Stimulated activated CD4-positive, alpha-beta T cell treated with anti-CD3 and anti-CD28 coated beads, Interleukin-15, amount 100 ng/mL, for 1 hour (primary cell): ENCODE measurements at places on chromosomes 3 and 15.
A peak's percentile ranks its signal among the peaks of the same experiment; 100 is the strongest.

DNA sequence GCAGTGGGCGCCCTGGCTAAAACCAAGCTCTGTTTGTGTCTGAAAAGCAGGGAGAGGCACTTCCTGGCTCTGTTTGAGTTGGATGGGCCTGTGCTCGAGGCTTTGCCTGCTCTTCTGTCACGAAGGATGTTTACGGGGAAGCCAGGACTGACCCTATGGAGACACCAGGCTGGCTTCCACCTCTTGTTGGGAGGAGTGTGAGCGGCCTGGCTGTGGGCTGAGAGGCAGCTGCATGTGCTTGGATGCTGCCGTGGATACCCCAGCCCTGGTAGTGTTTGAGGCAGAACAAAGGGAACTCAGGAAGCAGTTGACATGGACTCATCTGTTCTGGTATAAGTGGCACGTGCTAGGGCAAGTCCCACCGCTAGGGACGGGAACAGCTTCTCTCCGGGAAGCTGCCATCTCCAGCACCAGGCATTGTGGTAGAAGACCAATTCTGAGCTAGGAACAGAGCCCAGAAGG, 17.6 kb upstream of the SLC41A3 start:
- DNase-seq = no peak

- no peak for DNase-seq
Observed at GRCh38 chr15:31274496-31275330, 51.9 kb upstream of the KLF13 start.

- DNase-seq = no peak
Observed at GRCh38 chr3:16311960-16312451, 47.0 kb downstream of the OXNAD1 start.

DNA sequence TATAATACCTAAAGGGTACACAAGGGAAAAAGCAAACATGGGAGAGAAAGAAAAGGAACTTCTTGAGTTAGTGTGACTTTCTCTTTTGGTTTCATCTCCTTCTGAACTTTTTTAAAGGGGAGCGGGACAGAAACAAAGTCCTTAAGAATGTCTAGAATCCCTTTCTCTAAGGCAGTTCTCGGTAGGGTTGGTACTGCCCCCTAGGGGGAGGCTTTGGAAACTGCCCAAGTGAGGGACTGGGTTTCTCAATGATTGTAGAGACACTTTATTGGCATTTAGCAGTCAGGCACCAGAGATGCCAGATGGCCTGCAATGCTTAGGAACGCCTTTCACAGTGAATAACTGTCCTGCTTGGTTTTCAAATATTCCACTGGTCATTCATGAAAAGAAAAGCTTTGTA, 172.7 kb downstream of the WDR72 start:
- no peak for DNase-seq

GRCh38 chr3:52281981-52282801, 3.7 kb upstream of the WDR82 start:
- no peak for DNase-seq

GRCh38 chr3:152591515-152591914, 243.4 kb upstream of the P2RY1 start:
- DNase-seq = no peak

DNA sequence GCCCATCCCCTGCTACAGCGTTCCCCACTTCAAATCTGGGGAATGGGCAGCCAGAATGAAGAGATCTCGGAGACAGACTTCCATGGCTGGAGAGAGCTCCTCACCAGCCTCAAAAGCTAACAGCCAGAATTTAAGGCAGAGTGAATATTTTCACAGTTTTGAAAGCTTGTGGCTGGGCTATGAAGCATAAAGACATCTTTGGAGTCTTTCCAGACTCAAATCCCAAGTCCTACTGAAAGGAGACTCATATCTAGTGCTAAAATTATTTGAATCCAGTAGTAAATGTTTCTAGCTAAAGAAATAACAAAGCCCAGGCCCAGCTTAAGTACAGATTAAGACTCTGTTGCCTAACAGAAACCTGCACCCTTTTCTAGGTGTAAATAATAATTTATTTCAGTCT, 628.4 kb upstream of the ALCAM start:
- no peak for DNase-seq

- DNase-seq = no peak
Observed at GRCh38 chr3:30289324-30289723, 317.1 kb upstream of the TGFBR2 start.

DNA sequence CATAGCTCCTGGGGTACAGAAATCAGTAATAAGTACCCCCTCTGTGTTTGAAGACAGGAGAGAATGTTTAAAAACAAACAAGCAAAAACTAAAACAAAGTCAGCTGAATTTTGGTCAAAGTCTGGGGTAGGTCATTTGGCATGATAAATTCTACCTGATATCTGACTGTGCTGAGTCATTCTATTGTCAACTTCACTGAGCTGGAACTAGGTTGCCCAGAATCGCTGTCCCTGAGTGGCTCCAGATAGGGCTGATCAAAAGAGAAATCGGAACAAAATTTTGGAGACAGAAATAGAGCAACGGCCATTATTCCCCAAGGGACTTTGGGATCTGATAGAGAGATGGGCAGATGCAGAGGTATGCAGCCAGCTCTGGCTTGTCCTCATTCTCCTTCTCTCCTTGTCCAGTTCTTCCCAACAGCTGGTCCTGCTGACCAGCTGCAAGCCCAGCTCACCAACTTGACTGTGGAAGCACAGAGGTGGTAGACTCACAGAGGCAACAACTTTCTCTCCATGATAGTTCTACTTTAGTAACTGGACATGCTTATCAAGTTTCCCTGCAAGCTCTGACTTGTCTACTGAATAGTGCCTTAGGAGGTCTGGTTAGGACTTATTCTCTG, 57.3 kb upstream of the MYRIP start:
- DNase-seq = no peak

DNA sequence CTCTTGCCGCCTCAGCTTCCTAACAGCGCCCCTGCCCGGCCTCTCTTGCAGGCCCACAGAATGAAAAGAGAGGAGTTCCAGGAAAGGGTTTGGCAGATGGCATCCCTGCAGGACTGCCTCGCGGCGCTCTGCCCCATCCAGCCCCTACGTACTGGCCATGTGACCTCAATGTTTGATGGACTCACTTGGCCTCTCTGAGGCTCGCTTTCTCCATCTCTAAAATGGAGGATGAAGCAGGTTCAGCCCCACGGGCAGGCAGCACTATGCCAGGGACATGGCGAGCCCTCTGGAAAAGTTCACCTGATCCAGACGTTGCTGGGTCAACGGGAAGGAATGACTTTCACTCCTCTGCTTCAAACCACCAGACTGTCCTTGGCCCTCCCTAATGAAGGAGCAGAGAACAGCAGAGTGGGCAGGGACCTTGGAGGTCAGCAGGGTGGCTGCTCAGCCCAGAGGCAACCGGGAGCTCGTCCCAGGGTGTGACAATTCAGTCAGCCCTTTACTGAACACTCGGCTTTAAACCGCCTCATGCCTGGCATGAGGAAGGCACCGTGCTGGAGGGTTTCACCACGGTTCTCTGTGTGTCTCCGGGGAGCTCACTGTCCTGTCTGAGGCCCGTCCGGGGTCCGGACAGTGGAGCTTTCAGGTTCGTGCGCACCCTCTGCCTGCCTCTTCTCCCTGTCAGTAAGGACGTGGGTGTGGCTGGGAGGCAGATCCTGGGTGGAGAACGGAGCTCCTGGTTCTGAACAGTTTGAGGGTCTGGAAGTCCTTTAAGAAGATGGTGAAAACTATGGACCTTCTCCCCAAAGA, 101.3 kb downstream of the LINGO1 start:
- DNase-seq = no peak

DNA sequence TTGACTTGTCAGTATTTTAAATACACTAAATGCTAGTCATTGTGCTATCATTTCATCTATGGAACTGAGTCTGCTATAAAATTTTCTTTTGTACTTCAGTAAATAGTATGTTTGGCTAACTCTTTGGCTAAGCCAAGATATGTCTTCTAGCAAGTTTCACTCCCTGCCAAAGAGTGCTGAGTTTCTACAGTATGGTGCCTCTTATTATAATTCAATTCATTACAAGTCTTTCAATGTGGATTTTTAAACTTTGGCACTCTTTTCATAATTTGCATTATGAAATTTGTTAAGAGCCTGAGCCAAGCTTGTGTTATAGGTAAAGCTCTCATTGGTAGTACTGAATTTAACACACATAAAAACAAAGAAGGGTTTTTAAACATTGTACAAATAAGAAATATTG, 24.4 kb downstream of the MORC1 start:
- DNase-seq = no peak

- DNase-seq = no peak
Observed at GRCh38 chr15:56484287-56484686, 19.4 kb upstream of the MNS1 start.

DNA sequence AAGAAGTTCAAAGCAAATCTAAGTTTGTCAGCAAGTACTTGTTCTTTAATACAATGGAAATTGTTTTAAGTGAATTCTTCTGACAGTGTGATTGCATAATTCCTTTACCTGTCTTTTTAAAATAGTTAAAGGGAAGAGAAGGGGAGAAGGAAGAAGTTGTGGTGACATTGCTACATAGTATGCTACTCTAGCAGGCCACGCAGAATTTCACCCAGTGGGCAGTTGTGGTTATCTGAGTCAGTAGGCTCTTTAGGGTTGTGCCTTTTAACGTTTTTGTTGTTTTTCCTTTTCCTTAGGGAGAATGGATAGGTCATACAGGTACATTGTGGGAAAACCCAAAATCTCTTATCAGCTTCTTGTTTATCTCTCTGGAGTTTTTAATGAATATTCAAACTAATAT, 40.4 kb downstream of the KIF15 start:
- no peak for DNase-seq

GRCh38 chr3:45537616-45537969, 57.0 kb upstream of the LIMD1 start:
- DNase-seq = no peak

GRCh38 chr15:76274821-76275220, 36.4 kb downstream of the ETFA start:
- DNase-seq = no peak

- DNase-seq = no peak
Observed at GRCh38 chr15:100715571-100716455, 113.4 kb downstream of the ASB7 start.

- DNase-seq = no peak
Observed at GRCh38 chr3:72157748-72158638, 373.0 kb upstream of the PROK2 start.

DNA sequence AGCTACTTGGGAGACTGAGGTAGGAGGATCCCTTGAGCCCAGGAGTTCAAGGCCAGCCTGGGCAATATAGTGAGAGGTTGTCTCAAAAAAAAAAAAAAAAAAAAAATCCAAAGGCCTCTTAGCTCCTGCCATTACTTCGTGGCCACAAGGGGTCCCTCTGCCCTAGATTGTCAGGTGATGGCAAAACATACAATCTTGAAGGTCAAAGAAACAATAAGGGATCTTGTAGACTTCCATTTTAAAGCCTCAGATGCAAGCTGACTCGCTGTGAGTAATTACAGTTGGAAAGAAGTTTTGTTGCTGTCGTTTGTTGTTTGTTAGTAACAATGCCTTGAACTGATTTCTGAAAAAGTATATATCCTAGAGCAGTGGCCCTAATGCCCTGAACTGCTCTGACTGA, 55.9 kb upstream of the PLCL2 start:
- DNase-seq = no peak

DNA sequence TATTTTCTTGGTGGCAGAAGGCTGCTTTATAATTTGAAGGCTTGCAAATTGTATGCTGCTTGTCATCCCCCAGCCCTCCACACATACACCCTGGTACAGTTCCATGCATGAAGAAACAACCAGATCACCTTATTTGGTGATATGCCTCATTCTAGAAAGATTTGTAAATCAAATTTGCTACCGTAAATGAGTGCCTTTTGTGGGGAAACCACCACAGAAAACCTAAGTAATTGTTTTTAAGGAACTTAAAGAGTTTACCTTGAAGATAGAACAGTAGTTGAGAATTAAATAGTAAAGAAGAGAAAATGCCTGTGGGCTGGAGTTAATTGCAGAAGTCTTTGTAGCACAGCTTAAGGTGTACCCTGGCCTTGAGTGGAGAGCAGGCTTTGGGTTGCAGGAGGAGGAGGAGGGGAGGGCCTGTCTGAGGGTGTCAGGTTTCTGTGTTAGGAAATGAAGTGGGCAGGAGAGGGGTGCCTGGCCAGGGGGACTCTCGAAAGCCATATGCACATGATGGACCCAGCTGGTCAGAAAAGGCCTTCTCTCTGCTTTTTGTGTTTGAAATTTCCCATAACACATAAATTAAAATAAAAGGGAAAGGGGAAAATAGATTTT, 6.9 kb downstream of the NIPA2 start:
- no peak for DNase-seq

DNA sequence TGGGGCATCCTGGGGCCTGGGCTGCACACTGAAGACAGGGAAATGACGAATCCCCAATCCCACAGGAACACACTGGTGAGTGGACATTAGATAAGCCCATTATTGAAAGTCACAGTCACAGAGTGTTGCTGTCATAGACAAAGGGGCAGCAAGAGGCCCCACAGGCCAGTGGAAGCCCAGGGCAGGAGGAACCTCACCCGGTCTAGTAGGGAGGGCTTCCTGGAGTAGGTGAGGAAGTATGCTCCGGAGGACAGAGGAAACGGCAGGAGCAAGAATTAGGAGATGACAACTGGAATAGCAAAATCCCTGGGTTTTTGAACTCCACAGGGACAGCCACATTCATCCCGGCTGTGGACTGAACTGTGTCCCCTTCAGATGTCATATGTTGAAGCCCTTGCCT, 101.2 kb downstream of the TPRA1 start:
- DNase-seq = no peak

- DNase-seq = no peak
Observed at GRCh38 chr15:88115486-88116152, 140.9 kb downstream of the NTRK3 start.

- DNase-seq = peak; percentile 63
Observed at GRCh38 chr15:89206908-89207331, 14.5 kb downstream of the RLBP1 start.

GRCh38 chr3:157500232-157500631, 3.0 kb downstream of the VEPH1 start:
- no peak for DNase-seq

DNA sequence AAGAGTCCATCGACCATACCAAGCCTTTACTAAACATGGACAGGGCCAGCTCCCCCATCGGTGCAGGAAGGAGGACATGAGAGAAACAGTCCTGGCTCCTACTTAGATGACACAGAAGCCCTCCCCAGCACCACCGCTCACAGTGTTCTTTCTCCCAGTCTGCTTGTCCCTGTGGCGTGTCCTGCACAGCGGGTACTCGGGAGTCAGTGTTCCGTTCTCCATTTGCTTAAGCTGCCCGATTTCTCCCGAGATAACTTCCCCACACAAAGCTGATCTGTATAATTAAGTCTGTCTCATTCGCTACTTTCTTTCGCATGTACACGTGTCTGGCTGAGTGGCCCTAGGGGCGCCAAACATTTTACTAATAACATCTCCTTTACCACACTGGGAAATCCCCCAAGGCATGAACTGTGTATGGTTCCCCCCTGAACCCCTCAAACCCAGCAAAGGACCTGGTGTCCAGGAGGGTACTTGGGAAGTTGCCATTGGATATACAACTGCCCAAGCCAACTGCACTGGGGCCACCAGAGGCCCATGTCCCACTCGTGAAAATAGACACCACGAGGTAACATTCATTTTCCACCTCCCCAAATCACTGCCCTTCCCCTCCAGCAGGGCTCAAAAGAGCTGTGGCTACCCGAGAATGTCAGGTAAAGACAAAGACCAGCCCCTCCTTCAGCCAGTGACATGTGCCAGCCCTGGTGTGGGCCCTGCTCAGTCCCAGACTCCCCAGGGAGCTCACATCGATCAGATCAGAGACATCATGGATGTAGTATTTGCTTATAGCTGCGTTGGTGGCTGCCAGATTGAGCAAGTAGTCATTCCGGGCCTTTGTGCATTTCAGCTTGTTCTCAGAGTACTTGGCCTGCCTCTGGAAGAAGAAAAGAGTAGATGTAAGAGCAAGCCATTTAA, 96.5 kb upstream of the RAD18 start:
- no peak for DNase-seq
